ENCODE measurements at places on chromosomes 7 and 10.

DNA sequence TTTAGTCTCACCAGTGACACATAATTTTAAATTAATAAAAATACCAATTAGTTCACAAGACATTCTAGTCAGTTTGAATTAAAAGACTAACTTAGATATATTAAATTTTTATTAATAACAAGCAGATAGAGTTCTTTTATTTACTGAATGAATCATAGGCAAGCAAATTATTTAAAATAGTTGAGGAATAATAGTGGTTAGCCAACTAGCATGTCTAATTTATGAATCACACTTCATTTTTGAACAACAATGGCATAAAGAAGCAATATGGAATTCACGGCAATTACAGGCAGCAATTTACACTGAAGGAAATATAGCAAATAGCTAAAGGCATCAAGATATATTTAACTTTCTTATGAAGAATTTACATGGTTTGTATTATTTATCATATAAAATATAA, 187.0 kb upstream of the SLC26A5 start:
- no peak for DNase-seq

- DNase-seq: no peak
Measured at GRCh38 chr10:48439031-48439430, 132.6 kb downstream of the MAPK8 start.

DNA sequence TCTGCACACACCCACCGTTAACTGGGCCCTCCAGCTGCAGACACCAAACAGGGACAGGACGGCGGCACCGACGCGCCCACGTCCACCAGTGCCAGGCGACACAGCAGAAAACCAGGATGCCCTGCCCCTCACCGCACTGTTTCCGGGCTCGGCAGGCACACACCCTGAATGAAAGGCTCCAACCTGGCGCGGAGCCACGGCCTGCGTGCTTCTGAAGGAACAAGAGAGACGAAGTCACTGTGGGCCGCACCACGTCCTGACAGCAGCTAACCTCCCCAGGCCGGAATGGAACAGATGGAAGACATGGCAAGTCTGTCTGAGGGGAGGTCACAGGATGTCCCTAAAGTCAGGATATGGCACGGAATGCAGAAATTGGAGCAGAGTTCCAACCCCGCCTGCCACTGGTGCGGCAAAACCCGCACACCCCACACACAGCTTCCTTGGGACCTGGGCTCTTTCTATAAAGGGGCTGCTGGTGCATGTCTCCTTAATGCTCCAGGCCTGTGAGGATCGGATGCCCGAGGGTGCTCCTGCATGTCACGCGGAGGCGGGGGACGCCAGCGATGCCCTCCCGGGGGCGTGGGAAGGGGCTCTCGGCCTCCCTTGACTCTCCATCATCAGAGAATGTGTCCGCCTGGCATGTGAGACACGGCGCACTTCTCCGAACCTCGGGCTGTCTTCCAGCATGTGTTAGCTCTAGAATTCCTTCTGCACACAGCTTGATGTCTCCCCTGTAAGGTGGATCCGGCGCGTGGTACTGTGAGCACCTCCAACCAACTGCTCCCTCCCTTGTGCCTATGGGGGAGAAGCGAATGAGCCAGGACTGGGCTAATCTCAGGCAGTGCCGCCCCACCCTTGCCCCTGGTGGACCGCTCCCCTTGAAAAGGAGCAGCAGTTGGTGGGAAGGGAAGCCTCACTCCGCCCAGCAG, 3.9 kb upstream of the GPER1 start:
- no peak for DNase-seq

- no peak for DNase-seq
Measured at GRCh38 chr10:132647424-132647823, 109.8 kb downstream of the INPP5A start.

DNA sequence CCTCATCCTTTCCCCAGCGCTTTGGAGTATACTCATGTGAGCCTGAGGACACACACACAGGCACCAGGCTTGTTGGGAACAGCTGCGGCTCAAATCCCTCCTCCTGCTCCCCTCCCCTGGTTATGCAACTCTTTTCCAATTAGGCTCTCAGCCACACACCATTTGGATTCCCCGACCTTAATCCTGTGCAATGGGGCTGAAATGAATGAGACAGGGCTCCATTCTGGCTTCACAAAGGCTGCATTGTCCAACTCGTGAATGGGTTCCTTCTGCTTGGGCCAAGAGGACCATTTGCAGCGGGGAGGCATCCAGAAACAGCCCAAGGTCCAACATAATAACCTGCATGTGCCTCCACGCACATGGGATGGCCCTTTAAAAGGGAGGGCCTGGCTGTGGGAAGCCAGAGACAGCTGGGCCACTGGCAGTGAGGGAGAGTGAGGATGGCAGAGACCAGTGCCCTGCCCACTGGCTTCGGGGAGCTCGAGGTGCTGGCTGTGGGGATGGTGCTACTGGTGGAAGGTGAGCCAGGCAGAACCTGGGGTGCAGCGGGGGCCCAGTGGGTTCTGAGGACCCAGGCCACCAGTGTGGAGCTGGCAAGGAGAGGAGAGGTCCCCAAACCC, at the start of gene RGR:
Gene RGR, plus strand, starts transcription at position 403 of the 620 bp plus-strand sequence. Its CDS starts 38 bp downstream, at position 441.
- DNase-seq: no peak

GRCh38 chr10:88392222-88392621, 190.9 kb downstream of the RNLS start:
- peak; percentile 60 for DNase-seq
